NCI-H526 treated with DMSO at 0.1 percent for 48 hours (cell line): ENCODE measurements at places on chromosomes 5 and 9.

DNA sequence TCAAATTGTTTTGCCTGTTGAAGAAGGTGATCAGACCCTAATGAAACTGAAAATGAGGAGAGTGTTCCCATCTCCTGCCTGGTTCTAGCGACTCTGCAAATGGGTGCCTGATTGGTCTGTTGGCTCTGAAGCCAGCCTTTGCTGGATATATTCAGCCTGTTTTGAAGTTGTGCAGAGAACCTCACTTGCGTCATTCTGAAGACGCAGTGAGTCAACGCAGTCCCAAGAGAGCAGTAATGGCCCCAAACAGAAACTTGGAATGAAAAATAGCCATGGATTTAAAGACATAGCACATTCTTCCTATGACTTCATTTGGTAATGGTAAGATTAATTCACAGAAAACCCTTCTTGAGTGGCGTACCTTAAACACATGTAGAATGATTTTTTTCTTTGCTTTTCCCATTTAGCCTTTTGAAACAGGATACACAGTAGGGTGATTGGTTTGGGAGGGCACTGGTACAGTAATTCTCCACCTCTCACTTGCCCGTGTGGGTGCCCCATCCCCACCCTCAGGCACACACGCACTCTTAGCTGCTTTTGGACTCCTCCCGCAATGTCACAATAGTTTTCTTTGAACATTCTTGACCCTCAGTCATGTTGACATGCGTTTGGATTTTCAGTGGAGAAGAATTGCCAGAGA, 54.1 kb upstream of the ABL1 start:
- no peak for DNase-seq

GRCh38 chr5:143134900-143135299, 268.6 kb downstream of the NR3C1 start:
- no peak for DNase-seq

GRCh38 chr5:167792514-167792913, 498.9 kb upstream of the WWC1 start:
- DNase-seq: no peak

DNA sequence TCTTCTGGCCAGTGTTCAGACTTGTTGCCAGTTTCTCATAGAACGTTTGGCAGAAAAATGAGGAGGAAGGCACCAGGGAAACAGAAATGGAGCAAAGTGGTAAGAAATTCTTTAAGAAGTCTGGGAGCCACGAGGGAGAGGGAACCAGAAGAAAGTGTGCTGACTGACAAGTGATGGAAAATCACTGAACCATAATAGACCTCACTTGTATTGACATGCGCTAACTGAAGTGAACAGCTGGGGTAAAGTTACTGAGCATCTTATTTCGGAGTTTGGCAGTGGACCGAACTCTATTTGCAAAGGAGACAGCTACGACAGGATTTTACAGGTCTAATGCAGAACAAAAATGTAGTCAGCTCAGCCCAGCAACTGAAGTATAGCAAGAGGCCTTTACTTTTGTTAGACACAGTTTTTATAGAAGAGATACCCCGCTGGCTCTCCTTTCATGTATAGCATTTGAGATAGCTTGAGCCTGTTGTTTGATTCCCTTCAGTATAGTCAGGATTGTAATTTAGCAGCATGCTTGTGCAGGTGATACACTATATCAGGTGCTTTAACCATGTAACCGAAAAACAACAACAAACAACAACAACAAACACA, 53.6 kb downstream of the HMHB1 start:
- no peak for DNase-seq

DNA sequence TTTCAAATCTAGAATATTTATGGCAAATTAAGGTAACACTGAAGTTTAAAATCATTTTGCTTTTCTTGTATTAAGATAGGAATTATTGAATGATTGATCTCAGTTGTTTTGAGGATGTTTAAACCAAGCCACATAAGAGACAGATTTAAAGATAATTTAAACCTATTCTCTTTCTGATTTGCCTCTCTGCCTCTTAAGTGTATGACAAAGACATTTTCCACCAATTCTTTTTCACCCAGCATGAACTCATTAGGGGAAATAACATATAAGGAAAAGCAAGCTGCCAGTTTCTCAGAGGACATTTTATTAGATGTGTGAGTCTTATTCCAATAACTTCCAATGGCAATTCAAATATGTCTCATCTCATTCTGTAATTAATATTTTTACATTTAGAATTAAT, 568.3 kb upstream of the MEF2C start:
- DNase-seq: no peak

DNA sequence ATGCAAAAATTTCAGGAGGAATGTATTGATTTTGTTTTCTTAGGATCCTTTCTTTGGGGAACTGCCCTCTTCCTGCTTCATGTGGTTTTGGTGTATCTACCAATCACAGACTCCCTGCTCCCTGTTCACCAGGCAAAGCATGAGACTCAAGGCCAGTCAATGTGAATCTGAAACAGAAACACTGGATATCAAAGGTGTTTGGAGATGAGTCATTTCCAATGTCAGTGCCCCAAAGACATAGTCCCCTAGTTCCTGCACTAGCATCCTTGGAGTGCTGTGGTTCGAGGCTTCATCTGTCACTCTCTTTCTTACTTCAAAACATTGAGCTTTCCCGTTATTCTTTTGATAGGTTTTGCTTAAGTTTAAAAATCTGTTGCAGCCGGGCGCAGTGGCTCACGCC, 8.1 kb downstream of the PPP3R2 start:
- DNase-seq: no peak

DNA sequence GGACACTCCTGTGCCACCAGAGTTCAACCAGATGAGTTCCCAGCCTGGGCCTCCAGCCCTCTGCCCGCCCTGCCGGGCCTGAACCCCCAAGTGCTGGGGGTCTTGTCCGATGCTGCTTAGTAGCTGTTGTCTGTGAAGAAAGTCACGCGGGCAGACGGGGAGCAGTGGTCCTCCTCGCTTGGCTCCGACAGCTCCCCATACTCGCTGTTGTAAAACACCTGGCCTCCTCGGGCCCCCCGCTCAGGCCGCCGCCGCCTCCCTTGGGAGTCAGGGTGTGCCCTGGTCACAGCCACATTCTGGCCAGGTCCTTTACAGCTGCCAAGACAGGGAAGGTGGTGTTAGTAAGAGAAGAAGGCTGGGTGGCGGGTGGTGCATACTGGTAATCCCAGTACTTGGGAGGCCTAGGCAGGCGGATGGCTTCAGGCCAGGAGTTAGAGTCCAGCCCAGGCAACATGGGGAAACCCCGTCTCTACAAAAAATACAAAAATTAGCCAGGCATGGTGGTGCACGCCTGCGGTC, 11.8 kb upstream of the SCGB3A1 start:
- no peak for DNase-seq

DNA sequence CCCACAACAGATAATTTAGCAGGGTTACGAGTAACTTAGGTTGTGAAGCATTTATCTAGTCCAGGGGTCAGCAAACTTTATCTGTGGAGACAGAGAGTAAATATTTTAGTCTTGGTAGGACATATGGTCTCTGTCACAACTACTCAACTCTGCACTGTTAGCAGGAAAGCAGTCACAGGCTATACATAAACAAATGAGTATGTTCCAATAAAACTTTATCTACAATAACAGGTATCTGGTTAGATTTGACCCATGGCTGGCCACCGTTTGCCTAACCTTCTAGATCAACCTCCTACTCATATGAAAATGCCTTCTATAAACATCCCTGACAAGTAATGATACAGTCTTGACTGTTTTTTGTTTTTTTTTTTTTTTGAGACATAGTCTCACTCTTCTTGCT, 13.0 kb upstream of the HK3 start:
- no peak for DNase-seq

DNA sequence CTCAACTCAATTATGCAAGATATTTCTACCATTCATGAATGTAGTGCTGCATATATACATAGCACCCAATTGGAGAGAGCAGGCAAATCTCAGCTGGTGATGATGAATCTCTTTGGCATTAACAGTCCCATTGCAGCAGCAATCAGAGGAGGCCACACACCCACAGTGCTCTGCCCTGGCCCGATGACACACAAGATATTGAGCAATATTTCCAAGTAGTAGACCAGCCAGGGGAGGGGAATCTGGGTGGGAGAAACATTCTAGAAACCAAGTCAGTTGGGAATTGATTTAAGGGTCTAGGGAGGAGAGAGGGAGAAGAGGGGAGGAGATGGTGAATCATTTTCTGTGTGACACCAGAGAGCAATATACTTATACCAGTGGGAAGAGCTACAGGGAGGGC, 14.9 kb upstream of the C5orf63 start:
- DNase-seq: no peak

DNA sequence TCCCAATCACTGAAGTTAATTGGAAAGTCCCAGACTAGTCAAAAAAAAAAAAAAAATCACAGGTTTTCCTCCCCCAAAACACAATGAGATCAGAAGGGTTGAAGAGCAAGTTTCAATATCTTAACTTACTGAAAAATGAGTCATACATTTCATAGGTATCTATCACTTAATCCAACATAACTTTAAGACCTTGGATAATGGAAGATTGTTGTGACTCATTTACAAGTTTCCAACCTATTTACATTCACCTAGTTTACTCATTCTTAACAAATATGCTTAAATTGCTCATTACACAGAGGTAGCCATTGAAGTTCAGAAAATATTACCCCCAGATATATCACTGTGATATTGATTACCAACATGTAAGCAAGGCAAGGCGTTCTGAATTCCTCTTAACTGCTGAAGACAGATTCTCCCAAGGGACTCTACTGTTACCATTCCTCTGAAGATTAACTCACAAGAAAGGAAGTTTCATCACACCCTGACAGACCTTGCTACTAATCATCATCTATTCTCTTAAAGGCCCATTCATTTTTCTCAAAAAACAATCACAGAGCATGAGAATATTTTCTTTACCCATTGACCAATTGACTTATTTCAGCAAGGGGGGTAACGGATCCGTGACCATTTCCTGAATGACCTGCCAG, 563.8 kb downstream of the TLE1 start:
- no peak for DNase-seq

GRCh38 chr5:116923344-116923743, 348.7 kb upstream of the SEMA6A start:
- no peak for DNase-seq

GRCh38 chr5:25568989-25569625, 924.3 kb upstream of the CDH10 start:
- DNase-seq: no peak

- DNase-seq: no peak
These were observed 810.8 kb downstream of the TLE1 start for GRCh38 chr9:80878556-80878955.

GRCh38 chr5:73280821-73281746, 108.1 kb downstream of the TMEM174 start:
- peak; percentile 15 for DNase-seq

DNA sequence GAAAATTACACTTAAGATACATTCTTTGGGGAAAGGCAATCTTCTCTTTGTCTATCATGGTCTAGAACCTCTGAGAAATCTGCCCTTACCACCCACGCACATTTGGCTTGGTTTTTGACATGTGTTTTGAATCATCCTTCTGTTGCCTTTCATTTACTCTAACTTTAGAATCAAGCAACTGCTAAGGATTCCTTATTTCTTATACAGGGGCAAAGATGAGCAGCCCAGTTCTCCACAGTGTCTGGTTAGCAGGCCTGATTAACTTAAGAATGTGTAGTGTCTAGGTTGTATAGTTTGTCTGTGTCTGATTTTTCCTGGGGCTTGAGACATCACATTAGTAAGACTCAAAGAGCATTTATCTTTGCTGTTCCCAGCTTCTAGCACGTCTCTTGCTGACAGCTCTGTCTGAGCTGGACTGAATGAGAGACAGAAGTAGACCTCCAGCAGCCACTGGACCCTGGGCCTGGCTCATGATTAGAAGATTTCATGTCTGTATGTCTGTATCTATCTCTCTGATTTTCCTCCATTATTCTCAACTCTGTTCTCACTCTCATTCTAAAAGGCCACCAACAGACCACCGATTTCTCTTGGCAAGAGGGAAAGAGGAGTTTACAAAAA, 31.8 kb upstream of the PCA3 start:
- DNase-seq: no peak

GRCh38 chr9:14405176-14405706, 91.3 kb upstream of the NFIB start:
- DNase-seq: no peak

DNA sequence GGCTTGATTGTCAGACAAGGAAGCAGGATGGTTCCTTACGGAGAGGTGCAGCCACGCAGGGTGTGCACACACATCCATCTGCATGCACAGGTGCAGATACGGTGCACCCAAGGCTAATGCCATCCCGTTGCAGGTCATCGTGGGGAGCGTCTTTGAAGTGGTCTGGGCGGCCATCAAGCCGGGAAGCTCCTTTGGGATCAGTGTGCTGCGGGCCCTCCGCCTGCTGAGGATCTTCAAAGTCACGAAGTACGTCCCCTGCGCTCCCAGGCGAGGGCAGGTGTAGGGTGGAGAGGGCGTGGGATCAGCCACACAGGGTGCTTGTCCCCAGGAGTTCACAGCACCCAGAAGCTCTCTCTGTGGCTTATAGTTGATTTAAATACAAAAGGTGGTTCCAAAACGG, 106.4 kb downstream of the CACNA1B start:
- DNase-seq: no peak

GRCh38 chr5:60458666-60459065, 241.3 kb downstream of the DEPDC1B start:
- no peak for DNase-seq

GRCh38 chr9:32376285-32376684, 8.2 kb upstream of the ACO1 start:
- no peak for DNase-seq
